ENCODE measurements at places on chromosomes 3 and 15.

DNA sequence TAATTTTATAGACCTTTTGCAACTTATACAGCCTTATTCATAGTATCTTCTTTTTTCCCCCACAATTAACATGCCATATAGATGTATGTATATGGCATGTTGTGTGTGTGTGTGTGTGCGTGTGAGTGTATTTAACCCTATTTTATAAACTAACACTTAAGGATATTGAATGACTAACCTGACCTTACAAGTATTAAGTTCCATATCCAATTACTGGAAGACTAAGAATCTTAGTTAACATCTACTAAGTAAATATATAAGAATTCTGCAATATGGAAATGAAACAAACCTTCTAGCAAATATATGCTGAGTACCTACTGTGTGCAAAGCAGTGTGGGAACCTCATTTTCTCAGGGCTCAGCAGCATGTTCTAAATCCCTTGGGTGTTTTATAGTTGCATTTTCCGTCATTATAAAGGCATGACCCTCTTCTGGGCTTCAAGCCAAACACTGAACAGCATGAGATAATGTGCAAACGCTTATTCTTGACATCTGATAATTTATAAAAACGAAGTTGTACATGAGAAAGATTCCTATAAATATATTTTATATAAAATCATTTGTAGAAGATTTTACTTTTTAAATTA, 105.5 kb downstream of the NLGN1 start:
- DNase-seq: no peak

GRCh38 chr3:192847941-192848340, 69.7 kb downstream of the MB21D2 start:
- DNase-seq: no peak

- DNase-seq: no peak
Measured at GRCh38 chr3:126209741-126210140, 29.4 kb upstream of the ALDH1L1 start.

DNA sequence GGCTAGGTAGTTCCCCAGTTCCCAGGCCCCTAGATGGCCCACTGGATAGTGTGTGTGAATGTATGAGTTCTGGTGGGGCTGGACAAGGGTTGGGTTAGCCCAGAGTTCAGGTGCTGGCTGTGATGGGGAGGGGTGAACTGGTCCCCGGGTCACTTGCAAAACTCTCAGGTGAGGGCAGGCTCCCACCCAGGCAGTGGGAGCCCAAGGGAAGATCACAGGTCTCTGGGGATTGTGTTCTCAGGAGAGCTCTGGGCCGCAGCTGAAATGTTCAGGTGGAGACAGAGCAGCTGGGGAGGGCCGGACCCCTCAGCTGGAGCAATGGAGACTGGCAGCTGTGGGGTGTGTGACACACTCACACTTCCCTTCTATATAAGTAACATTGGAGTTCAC, 12.8 kb upstream of the FAM98B start:
- DNase-seq: no peak

GRCh38 chr15:47422881-47423665, 294.2 kb upstream of the SEMA6D start:
- DNase-seq: no peak

DNA sequence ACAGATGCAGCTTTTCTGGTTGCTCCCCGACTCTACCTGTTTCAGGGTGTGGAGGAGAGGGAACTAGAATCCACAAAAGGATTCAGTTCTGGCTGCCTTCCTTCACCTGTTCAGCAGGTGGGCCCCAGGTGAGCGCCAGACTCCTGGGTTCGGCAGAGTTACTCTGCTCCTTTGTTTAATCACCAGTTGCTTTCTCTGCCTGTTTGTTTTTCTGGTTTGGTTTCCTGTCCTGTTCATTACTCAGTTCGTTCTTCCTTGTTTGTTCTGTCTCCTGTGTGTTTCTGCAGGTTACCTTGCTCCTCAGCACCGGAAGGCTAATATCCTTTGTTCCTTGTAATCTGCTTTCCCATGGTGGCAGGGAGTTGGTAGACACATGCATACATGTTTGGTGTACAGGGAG, 508.5 kb upstream of the ATP11B start:
- DNase-seq: no peak

- DNase-seq: no peak
Measured at GRCh38 chr3:9955611-9956352, 3.6 kb upstream of the PRRT3 start.

GRCh38 chr3:114857299-114857701, 289.8 kb downstream of the ZBTB20 start:
- DNase-seq: no peak
